ENCODE measurements at places on chromosomes 5 and 9.

- no peak for DNase-seq
Observed at GRCh38 chr9:34163434-34163833, 15.4 kb upstream of the UBAP1 start.

- DNase-seq, result no peak
Observed at GRCh38 chr9:3138231-3139229, 294.6 kb upstream of the PUM3 start.

GRCh38 chr5:92917044-92917443 is 664.0 kb downstream of the NR2F1-AS1 start:
- DNase-seq, result no peak

- DNase-seq, result no peak
Observed at GRCh38 chr5:158940977-158941376, 158.7 kb downstream of the EBF1 start.

- DNase-seq, result no peak
Observed at GRCh38 chr5:44506561-44506960, 117.3 kb upstream of the FGF10 start.

- DNase-seq, result no peak
Observed at GRCh38 chr5:39399135-39400036, 25.4 kb downstream of the DAB2 start.

DNA sequence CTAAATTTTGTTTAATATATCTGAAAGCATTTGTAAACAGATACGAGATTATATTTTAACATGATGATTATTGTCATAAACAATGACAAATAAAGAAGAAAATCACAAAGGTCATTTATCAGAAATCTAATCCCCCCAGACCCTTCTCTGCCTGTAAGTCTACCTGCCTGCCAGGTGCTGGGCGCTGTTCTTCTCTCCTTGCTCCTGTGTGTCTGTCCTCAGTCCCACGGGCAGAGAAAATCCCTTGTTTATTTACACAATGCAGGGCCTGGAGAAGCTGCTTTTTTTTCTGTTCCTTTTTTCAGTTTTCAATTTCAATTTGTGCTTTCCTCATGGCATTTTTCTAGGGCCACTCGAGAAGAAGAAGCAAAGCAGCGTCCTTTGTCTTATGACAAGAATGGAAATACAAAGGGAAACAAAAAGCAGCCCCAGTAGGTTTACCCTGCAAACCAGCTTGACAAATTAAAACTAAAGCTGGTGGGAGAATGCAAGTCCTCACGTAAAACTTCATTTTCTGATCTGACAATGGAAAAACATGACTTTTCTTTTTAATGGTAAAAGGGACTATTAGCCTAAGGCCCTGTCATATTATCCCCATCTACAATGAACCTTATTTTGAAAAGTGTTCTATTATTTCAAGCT is 282.4 kb upstream of the KLF9 start:
- DNase-seq, result no peak

- no peak for DNase-seq
Observed at GRCh38 chr9:129253803-129254381, 75.8 kb upstream of the IER5L start.

- DNase-seq, result no peak
Observed at GRCh38 chr9:86807367-86807976, 139.8 kb downstream of the GAS1 start.

DNA sequence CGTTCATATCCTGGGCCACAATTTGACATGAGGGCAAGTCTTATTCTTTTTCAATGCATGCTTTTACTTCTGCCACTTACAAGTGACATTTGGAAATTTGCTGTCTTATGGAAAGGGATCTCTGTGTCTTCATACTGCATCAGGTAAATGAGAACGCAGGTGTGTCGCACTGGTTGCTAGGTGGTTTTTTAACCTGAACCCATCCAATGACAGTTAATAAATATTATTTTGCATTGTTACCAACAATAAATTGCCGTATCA is 1.1 kb downstream of the ADAMTS16 start:
- no peak for DNase-seq

DNA sequence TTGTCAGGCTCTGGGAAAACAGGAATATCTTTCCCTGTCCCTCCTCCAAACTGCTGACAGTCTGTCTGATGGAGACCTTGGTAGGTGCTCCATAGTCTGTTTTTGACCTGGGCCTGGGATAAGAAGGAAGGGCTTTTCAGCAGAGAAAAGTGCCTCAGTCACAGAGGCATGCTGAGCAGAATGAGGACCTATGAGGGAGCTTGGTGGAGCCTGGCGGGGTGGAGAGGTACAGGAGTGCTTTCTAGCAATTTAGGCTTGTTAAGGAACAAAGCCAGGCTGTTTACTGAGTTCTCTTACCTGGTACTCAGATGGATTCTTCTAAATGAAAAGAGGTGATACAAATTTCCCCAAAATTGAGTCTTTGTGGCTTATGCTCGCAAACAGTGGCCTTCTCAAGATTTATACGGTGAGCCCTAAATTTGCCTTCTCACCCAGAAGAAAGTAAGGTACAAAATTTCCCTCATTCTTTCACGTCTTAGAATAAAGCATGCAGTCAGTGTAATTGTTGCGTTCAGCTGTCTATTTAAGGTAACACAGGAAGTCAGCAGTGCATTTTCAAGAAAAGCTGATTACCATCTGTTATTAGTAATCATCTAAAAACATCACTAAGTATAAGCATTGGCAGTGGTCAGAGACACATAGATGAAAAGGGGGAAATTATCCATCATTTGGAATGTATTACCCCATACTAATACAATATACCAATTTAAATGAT is 28.6 kb upstream of the IL13 start:
- DNase-seq, result no peak

DNA sequence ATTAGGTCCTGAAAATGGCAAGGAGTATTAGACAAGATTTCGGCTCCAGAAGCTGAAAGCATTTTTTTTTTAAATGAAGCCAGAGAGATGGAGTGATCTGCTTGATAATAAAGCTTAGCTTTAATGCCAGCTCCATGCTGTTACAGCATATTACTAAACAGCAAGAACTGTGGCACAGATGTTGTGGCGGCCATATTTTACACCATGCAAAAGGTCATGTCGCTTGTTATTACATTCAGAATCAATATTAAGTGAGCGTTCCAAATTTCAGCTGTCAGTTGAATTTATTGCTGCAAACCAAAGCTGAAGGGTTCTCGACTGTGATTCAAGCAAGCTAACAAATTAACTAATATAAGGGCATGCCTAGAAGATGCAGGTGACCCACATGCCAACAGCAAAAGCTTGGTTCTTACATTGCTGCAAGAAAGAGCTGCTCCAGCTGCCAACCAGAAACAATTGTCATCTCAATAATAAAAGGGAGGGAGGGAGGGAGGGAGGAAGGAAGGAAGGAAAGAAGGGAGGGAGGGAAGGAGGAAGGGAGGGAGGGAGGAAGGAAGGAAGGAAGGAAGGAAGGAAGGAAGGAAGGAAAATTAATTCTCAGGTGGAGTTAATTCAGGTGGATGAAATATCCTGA is 517.7 kb upstream of the WWC1 start:
- DNase-seq, result no peak

GRCh38 chr5:155027993-155028629 is 14.6 kb downstream of the KIF4B start:
- DNase-seq, result no peak

DNA sequence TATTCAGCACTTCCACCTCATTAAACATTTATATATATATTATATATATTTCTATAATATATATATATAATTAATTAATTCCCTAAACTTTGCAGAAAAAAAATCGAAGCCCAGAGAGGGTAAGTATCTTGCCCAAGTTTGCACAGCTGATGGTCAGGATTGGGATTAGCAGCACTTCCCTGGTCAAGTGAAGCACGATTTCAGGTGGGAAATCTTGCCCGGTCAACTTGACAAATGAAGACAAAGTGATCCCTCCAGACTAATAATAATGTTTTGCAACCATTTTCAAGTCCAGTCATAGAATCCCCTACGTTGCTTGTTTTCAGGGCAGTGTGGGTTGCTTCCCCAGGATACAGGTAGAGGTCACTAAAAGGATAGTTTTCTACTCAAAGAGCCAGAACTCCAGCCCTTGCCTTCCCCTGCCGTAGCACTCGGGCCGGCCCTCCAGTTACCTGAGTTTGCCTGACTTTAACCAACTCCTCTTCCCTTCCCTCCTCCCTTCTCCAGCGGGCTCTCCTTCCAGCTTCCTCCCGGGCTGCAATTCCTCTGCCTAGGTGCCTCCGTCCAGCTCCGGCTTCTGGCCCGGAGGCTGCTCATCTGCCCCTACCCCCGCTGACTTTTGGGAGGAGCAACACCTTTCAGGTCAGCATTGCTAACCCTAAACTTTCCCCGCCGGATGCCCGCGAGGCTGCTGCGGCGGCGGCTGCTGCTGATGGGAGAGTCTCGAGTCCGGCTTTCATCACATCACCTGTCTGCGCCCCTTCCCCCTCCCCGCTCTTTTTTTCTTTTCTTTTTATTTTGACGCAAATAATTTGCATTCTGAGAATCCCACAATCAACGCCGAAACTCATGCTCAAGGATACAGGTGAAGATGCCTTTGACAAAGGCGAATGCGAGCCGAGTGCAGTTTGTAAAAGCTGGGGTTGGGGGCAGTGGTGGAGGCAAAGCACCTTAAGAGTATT is 930 bp downstream of the PRLR start:
- no peak for DNase-seq

- DNase-seq, result no peak
Observed at GRCh38 chr5:177997846-177998245, 1.8 kb upstream of the PROP1 start.

- no peak for DNase-seq
Observed at GRCh38 chr9:116160676-116161571, 7.3 kb downstream of the PAPPA start.

- no peak for DNase-seq
Observed at GRCh38 chr5:137641148-137641547, 94.7 kb downstream of the KLHL3 start.

GRCh38 chr9:20981486-20981885 is 50.0 kb downstream of the HACD4 start:
- DNase-seq, result no peak

DNA sequence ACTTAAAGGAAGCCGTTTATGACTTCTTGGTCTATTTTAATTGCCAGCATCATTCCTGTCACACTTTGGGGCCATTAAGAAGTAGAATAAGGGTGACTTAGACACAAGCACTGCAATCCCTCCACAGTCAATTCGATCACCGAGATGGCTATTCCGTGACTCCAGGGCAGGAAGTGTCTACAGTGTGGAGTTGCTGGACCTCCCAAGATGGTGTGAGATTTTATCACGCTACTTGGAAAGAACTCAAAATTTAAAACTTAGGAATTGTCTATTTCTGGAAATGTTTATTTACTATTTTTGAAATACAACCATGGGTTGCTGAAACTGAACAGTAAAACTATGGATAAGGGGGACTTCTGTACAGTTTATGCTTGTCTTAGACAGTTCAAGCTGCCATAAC is 6.2 kb downstream of the FBXL7 start:
- no peak for DNase-seq

DNA sequence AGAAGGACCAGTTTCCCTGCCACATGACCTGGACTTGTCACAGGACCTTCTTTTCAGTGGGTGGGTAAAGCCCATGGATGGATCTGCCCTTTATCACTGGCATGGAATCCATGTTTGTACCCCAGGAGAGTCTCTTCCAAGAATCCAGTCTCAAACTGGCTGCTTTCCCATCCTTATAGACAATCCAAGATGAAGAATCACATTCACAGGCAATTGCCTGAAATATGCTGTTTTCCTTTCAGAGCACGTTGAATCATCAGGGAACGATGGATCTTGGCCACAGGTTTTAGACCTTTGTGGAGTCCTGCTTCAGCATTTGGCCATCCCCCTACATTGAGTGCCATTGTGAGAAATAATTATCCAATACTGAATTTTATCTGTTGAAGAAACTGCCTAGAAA is 319.8 kb downstream of the ASTN2 start:
- no peak for DNase-seq

- DNase-seq, result no peak
Observed at GRCh38 chr5:76351176-76351575, 51.9 kb upstream of the IQGAP2 start.

- no peak for DNase-seq
Observed at GRCh38 chr9:18009902-18010301, 431.0 kb downstream of the SH3GL2 start.

GRCh38 chr9:24961762-24962161 is 416.1 kb upstream of the IZUMO3 start:
- DNase-seq, result no peak

DNA sequence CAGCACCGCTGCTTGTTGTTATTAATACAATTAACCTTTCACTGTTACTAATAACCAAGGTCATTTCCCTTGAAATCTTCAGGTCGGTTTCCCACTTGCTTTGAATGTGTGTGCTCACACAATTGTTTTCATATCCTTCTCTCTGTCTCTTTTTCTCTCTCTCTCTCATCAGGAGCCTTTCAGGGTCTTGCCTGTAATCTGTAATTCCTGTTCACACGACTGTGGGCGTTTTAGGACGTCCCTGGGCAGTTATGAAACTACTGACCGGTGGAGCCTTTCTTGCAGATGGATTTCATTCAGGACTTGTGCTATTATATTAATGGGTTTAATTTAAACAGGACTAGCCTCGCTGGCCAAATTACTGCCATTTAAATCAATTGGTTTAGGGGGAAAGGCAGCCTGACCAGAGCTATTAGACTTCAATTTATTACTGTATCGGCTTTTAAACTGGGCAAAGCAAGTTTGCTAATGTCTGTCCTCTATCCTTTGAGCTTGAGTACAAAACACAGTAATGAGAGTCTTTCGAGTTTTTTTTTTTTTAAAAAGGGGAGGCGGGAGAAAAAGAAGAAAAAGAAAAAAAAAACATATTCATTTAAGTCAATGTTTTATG is 316.0 kb upstream of the TLE4 start:
- no peak for DNase-seq

DNA sequence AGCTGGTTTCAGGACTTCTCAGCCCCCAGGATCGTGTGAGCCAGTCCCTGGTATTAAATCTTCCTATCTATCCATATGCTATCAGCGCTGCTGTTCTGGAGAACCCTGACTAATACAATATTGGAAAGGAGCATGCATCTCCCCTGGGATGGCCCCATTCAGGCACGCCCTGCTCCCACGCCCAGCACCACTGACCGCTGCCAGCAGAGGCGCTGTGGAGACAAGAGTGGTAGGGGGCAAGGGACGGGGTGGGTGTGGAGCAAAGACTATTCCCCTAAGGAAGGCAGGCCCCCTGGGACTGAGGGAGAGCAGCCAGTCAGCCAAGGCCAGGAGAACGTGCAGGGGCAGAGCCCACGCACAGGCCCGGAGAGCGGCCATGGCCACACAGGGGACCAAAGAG is 116.0 kb downstream of the VAV2 start:
- DNase-seq, result no peak

DNA sequence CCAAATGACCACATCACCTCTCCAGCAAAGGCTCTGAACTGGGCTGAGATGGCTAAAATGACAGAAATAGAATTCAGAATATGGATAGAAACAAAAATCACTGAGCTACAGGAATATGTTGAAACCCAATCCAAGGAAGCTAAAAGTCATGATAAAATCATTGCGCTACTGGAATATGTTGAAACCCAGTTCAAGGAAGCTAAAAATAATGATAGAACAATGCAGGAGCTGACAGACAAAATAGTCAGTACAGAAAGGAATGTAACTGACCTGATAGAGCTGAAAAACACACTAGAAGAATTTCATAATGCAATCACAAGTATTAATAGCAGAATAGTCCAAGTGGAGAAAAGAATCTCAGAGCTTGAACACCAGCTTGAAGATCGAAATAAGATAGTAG is 394.9 kb upstream of the GRAMD2B start:
- no peak for DNase-seq

All from stimulated activated CD8-positive, alpha-beta memory T cell treated with anti-CD3 and anti-CD28 coated beads, Interleukin-4, amount 100 ng/mL, for 1 hour (primary cell).